ENCODE measurements at places on chromosomes 4 and X.

DNA sequence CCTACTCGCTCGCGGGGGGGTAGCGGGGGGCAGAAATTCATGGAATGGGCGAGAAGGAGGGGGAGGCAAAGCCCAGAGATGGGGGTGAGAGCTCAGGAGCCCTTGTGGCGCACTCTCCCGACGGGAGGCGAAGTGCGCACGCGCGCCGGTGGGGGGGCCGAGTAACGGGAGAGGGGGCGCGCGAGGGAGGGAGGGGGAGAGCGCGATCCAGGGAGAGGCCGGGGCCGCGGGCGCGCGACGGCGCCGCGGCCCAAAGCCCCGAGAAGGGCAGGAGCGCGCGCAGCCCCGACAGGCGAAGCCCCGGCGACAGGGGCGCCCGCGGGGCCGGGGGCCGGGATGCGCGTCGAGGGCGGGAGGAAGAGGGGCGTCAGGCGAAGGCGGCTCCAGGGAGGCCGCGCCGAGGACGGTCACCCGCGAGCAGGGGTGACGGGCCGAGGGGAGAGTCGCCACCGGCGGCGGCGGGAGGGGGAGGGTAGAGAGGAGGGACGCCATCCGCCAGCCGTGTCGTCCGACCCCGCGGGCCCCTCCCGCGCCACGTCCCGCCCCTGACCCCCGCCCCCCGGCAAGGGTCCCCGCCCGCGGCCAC lies 421 bp downstream of the MECP2 start:
- peak; percentile 62 for DNase-seq

- no peak for DNase-seq
Measured at GRCh38 chrX:104697294-104697693, 131.3 kb downstream of the IL1RAPL2 start.

DNA sequence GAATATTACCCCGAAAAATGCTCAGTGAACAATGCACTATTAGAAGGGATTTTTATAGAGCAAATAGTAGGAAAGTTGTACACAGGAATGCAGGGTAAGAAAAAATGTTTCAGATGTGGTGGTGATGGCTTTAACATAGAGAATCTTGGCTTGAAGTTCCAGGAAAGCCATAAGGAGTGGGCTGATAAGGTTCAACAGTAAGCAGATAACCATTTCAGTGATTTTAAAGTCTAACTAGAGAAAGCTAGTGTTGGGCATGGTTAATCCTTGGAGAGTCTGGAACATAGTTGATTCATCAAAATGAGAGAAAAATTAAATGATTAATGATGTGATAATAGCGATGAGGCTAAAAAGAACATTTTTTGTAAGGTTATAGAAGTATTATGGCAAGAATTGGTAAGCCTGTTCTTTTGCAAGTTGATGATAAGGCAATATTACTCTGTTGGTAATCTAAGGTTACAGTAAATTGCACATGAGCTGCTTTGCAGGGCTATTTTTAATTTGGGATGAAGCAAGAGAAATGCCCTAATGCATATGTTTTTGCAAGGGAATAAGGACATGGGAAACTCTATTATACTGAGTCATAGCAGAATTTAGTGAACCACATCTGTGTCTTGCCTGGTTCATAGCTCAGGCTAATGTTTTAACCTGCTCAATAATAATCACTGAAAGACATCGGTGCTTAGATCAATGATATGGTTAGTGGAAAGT lies 44.3 kb downstream of the GALNTL6 start:
- no peak for DNase-seq

- DNase-seq: no peak
Measured at GRCh38 chr4:152307669-152308068, 228.2 kb downstream of the FBXW7 start.

- peak; percentile 61 for DNase-seq
Measured at GRCh38 chr4:182143086-182143821, 99.9 kb upstream of the TENM3 start.

GRCh38 chr4:156983366-156983765 lies 11.8 kb upstream of the PDGFC start:
- no peak for DNase-seq

- DNase-seq: no peak
Measured at GRCh38 chr4:69650872-69651271, 2.2 kb downstream of the UGT2A1 start.

DNA sequence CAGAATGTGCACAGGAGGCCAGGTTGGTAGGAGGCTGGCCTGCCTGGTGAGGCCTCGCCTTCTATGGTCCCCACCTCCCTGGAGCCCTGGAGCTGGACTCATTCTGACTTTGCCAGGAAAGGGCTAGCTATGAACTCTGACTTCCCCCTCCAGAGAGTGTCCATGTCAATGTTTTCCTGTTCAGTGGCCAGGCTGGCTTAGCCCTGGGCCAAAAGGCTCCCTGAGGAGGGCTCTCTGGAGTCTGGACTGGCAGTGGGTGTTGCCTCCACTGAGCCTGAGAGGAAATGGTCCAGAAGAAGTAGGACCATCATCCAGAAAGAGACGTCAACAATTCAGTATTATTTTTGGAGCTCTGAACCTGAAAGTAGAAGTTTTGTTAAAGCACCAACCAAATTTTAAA lies 178.7 kb downstream of the CHIC2 start:
- DNase-seq: no peak

GRCh38 chrX:125620715-125621587 lies 301.3 kb downstream of the TEX13C start:
- DNase-seq: no peak

DNA sequence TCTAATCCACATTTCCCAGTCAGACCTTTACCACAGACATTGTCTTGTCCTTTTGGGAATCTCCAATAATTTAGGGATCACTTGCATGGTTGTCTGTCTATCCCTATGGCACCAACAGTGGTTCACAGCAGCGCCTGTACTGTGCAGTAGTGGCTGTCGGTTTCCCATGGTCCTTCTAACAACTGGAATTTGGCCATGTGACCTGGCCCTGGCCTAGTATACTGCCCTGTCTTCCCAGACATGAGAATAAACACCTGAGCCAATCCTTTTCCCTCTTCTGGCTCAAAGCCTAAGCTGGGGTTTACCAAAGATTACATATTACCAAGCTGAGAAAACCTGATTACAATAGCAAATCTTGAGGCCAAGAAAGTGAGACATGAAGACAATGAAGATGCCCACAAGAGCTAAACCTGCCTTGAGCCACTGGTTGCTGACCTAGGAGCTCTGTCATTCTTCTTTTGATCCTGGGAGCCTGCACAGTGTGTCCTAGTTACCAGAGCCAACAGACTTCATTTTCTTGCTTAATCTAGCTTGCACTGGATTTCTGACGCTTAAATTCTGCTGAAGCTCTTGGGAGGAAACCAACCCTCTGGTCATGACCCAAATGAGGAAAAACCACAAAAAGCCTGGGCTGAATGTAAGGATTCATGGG lies 92.1 kb downstream of the SCD5 start:
- DNase-seq: no peak

GRCh38 chrX:43175434-43175833 lies 397.5 kb upstream of the PPP1R2C start:
- no peak for DNase-seq

GRCh38 chr4:16111533-16111932 lies 27.7 kb upstream of the PROM1 start:
- DNase-seq: no peak

DNA sequence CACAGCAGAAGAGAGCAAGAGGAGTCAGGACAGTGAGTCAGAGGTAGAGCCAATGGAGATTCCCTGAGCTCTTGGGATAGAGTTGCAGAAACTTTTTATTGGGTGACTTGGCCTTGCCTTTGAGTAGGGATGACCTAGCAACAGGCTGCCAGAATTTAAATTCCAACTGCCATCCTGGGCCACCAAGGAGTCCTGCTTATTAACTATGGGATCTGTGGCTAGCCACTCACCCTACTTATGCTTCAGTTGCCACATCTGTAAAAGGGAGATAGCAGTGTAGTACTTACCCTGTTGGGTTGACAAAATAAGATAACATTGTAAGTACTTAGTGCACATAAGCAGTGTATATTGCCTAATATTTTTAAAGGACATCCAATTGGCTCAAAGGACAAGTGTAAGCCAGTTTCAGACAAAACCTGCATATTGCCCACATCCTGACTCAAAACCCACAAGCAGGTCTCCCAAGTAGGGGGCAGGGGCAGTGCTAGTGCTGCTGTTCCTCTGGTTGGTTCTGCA lies 43.5 kb upstream of the TMEM164 start:
- no peak for DNase-seq

DNA sequence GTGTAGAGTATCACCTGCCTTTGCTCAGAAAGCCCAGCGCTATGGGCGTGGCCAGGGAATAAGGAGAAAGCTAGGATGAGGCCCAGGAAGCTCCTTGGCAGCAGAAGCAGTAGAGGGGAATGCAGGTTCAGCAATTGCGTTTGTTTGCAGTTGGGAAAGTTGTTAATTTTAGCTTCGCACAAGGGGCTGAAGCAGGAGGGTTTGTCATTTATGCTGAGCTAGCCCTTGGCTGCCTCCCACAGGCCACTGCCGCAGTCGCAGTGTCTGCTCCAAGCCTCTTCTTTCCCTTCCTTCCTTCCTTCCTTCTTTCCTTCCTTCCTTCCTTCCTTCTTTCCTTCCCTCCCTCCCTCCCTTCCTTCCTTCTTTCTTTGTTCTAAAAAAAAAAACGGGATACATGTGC lies 21.5 kb downstream of the FRMPD3 start:
- no peak for DNase-seq

GRCh38 chrX:40167850-40168479 lies 70.2 kb upstream of the BCOR start:
- DNase-seq: no peak

GRCh38 chr4:140233791-140234696 lies 80.1 kb upstream of the MAML3 start:
- no peak for DNase-seq

DNA sequence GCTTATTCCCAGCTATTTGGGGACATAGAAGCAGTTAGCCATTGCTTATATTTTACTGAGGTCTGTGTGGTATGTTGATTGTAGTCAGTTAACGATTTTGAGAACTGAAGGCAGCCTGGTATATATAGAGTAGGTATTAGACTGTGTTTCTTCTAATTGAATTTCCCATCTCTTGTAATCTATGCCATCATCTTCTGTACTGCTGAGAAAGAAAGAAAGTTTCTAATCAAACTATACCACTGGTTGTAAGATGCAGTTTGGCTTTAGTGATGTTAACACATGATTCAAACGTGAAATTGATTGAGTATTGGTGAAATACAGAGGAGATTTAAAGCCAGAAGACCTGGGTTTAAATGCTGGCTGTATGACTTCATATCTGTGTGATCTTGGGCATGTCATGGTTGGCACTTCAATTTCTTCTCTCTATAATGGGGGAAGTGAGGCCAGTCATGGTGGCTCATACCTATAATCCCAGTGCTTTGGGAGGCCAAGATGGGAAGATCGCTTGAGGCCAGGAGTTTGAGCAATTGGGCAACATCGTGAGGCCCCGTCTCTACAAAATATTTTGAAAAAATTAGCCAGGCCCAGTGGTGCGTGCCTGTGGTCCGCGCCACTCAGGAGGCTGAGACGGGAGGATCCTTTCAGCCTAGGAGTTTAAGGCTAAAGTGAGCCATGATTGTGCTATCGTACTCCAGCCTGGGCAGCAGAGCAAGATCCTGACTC lies 11.6 kb downstream of the HTT start:
- DNase-seq: no peak

GRCh38 chrX:143623657-143624056 lies 12.2 kb downstream of the SLITRK4 start:
- no peak for DNase-seq

GRCh38 chrX:318068-318738 lies 393 bp downstream of the GTPBP6 start:
- peak; percentile 97 for DNase-seq

GRCh38 chrX:16386126-16386525 lies 218.8 kb downstream of the MAGEB17 start:
- DNase-seq: no peak

GRCh38 chr4:121192013-121192412 lies 27.9 kb upstream of the TNIP3 start:
- no peak for DNase-seq

- no peak for DNase-seq
Measured at GRCh38 chr4:114041117-114041475, 61.6 kb upstream of the ARSJ start.

GRCh38 chr4:93203708-93204107 lies 624.8 kb upstream of the ATOH1 start:
- DNase-seq: no peak

GRCh38 chrX:53718073-53718472 lies 31.6 kb upstream of the HUWE1 start:
- no peak for DNase-seq

DNA sequence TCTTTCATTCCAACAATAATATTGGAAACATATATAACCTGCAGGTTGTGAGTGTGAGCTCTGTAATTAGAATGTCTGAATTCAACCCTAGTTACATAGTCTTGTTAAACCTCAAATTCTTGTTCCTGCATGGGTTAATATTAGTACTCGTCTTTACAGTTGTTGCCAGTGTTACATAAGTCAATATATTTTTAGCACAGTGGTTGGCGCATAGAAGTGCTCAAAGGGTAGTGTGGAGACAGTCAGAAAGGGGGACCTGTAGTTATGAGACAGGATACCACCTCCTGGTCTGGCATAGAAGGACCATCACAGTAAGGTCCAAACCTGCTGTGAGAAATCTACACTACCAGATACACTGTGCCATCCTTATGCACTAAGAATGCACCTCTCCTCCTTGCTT lies 1045.9 kb upstream of the SLIT2 start:
- DNase-seq: no peak

GRCh38 chr4:150235808-150236271 lies 157.6 kb downstream of the DCLK2 start:
- no peak for DNase-seq

DNA sequence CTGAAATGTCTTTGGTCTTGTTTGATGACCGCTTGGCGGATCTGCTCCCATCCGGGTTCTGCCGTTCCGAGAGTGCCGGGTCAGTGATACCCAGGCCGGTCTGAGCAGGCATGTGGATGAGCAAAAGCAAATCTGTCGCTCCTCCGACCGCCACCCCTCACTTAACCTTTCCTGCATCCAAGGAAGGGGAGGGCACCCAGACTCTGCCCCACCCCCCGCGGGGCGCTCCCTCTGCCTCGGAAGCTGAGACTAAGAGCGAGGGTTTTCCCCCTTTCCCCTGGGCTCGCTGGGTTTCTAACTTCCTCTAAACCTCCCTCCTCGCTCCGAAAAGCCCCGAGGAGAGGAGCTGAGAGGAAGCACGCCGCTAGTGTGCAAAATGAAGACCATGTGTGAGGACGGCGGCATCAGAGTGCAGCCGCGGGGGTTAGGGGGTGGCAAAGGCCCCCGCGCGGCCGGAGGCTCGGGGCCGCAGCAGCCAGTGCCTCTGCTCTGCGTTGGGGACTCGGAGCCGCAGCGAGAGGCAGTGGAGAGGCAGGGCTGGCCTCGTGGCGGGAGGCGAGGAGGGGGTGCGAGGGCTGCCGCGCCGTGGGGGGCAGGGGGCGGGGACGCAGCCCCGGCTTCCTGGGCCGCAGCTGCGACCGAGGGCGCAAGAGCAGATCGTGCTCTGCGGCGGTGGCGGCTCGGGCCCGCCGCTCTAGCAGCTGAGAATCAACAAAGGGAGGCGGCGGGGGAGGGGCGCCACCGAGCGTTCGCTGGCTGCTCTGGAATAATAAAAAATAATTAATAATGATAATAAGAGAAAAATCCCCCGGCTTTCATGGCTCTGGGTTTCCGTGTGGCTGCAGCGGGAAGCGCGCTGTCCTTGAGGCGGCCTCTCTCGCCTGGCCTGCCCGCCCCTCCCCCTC lies 55.8 kb upstream of the BCOR start:
- no peak for DNase-seq

Measured in large intestine (tissue), 12 donors.